ENCODE measurements at places on chromosomes 11 and 22.

GRCh38 chr11:75815345-75816168 lies 547 bp downstream of the UVRAG start:
- DNase-seq, result no peak

DNA sequence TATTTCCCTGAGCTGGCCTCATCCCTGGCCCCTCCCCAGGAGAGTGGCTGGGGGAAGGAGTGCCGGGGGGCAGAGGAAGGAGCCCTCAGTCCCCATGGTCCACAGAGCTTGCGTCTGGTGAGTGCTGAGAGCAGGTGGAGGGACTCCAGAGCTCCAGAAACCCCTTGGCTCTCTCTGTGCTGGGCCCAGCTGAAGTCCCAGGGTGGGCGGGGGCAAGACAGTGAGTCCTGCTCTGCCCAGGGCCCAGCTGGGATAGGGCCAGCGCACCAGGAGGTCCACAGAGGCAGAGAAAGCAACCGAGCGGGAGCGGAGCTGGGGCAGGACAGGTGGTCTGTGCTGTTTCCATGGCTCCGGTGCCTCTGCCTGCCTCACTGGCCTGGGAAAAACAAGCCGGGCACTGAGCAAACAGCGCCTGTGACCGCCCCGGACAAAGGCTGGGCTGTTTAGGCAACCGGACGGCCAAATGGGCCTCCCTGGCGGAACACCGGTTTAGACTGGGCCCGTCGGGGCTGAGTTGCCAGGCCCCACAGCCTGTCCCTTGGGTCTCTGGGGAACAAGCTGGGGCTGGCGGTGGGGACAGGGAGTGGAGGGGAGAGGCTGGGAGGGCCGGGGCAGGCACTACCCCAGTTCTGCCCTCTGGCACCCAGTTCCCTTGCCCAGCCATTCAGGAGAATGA lies 34.1 kb upstream of the WNT7B start:
- DNase-seq, result no peak

DNA sequence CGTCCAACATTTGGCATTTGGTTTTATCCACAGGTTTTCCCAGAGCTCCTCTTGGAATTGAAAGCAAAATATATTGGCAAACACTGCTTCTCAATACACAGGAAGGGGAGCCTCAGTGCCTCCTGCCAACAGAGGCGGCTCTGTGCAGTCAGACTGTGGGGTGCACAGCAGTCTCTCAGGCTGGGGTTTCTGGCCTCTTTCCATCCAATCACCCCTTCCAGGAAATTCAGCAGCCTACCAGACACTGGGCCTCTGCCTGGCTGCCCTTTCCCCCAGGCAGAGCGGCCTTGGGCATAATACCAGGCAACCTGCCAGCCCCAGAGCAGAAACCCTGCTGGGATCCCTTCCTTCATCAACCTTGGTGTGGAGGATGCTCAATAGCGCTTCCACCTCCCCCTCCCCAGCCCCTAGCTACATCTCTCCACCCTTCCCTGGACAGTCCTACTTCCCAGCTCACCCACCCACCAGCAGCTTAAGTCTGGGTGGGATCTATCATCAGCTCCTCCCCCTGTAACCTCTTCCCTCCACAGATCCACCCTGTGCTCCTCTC lies 17.8 kb upstream of the RAPSN start:
- no peak for DNase-seq

- no peak for DNase-seq
Measured at GRCh38 chr22:50626850-50627641, 906 bp downstream of the ARSA start.

- DNase-seq, result no peak
Measured at GRCh38 chr11:130999992-131000770, 83.9 kb upstream of the SNX19 start.

GRCh38 chr11:19818619-19819018 lies 106.0 kb downstream of the NAV2 start:
- DNase-seq, result no peak

DNA sequence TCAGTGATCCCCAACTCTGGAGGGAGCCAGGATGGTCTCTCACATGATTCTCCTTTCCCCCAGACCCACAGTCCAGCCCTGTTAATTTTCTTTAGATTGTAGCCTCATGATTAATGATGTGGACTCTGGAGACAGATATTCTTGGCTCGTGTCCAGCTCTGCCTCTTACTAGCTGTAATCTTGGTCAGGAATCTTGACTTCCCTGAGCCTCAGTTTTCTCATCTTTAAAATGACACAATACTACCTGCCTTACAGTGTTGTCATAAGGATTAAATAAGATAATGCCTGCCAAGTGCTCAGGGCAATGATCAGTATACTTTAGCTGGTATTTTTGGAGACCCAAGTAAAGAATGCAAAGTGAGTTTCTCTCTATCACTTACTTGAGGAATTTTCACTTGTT lies 60.0 kb downstream of the SPECC1L start:
- DNase-seq, result no peak

- DNase-seq, result no peak
Measured at GRCh38 chr11:71388637-71389235, 59.5 kb downstream of the DHCR7 start.

DNA sequence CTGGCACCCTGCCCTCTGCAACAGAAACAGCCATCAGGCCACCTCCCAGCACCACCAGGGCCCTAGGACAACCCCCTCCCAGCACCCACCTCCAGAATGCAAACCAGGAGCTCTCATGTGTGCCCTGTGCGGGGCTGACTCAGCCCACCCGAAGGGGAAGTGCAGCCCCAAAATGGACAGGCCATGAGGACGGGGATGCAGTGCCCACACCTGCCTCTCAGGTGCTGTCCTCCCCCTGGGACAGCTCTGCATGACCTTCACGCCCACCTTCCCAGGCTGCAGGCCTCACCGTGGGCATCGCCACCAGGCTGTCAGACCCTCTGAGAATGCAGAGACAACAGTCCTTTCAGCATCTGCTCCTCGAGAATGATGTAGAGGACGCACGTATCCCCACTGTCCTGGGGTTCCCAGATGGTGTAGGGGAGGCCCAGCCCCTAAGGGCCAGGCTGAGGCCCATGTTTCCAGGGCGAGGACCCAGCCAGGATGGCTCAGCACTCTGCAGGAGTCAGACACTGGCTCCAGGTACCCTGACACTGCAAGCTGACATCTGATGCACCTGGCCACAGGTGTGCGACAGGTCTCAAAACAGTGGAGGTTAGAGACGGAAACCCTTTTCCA lies 13.5 kb downstream of the MOB2 start:
- no peak for DNase-seq

GRCh38 chr22:27175021-27175838 lies 517.8 kb downstream of the MIAT start:
- no peak for DNase-seq

DNA sequence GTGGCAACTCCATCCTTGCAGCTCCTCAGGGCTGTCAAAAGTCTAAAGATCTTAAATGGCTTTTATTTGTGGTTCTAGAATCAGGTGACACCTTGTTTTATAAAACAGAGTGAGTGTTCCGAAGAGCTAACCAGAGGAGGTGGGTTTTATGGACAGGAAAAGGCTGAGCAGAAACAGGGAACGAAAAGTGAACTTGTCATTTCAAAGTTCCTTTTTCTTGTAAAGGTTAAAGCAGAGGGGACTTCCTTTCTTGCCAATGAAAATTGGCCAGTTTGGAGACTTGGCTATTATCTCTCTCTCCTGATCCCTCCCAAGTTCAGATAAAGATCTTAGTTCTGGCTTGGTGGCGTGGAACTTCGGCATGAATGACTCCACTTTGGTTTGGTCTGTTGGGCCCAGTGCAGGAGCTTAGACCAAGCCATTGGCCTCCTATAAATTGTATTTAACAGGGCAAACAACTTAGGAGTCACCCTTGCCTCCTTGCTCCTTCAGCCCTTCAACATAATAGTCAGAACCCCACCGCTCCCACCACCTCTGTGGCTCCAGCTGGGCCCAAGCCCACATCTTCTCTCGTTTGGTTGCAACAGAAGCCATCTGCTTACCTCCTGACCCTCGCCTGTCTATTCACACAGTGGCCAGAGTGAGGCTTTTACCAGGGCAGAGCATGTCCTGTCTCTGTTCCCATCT lies 102.4 kb upstream of the THY1 start:
- DNase-seq, result no peak

DNA sequence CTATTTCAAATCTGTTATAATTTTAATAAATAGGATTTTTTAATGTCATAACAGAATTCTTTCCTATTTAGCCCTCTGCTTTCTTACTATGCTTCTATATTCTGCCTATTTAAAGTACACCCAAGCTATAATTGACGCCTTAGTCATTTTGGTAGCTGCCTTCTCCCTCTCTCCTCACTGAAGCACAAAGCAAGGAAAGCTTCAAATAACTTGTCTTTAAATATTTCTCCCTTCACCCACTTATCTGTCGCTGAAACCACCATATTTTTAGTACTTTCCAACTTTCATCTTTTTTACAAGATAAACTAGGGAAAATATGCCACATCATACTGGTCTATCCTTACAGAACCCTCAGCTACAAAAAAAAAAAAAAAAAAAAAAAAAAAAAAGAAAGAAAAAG lies 127.9 kb downstream of the ENTHD1 start:
- DNase-seq, result no peak

DNA sequence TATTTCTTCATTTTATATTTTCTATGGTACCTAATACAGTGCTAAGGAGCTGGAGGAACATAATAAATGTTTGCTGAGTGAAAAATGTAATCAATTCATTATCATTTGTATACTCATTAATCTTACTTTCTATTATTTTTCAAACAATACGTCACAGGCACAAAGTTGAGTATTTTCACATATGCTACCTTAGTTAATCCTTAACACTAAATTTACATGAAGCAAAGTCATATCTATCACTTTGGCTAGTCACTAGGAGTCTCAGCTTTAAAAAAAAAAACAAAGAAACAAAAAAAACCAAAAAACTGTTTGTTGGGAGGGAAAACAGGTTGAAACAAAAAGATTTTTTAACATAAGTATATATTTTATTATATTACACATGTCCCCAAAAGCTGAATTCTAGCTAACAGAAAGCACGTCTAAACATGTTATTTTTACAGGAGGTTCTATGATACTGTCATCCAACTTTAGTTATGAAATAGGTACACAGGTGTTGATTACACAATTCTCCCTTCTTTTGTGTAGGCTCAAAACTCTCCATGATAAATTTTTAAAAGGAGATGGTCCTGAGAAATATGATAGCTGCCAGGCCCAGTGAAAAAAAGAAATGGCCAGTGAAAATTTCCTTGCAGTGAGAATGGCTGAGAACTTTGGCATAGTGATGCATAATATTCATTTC lies 14.3 kb downstream of the HPS5 start:
- DNase-seq, result no peak

- no peak for DNase-seq
Measured at GRCh38 chr22:28450109-28450508, 229.5 kb downstream of the TTC28 start.

- no peak for DNase-seq
Measured at GRCh38 chr22:21754523-21754922, 18.9 kb upstream of the YPEL1 start.

- no peak for DNase-seq
Measured at GRCh38 chr22:50082197-50082715, 3.0 kb downstream of the MLC1 start.

DNA sequence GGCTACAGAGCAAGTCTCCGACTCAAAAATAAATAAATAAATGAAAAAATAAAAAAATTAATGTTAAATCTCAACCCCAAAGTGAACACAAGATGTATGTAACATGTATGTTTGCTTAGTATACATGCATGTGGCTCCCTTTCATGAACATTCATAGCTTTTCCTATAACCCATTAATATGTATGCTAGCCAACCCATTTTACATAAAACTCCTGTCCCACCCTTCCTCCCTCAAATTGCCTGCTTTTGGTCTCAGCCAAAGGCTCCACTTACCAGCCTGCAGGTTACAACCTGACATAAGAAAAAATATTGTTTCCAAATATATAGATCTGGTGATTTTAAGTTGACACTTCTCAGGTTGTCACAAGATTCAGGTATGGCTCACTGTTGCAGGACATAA lies 3.7 kb upstream of the FOLR1 start:
- DNase-seq, result no peak

- no peak for DNase-seq
Measured at GRCh38 chr11:30504468-30504867, 81.7 kb downstream of the MPPED2 start.

GRCh38 chr11:113998574-113998973 lies 23.7 kb downstream of the HTR3A start:
- no peak for DNase-seq

GRCh38 chr11:78840200-78840599 lies 265.5 kb upstream of the NARS2 start:
- DNase-seq, result no peak

GRCh38 chr22:48250286-48250895 lies 1487.9 kb downstream of the TBC1D22A start:
- DNase-seq, result no peak

GRCh38 chr22:39825661-39826102 lies 67.9 kb downstream of the ENTHD1 start:
- no peak for DNase-seq

DNA sequence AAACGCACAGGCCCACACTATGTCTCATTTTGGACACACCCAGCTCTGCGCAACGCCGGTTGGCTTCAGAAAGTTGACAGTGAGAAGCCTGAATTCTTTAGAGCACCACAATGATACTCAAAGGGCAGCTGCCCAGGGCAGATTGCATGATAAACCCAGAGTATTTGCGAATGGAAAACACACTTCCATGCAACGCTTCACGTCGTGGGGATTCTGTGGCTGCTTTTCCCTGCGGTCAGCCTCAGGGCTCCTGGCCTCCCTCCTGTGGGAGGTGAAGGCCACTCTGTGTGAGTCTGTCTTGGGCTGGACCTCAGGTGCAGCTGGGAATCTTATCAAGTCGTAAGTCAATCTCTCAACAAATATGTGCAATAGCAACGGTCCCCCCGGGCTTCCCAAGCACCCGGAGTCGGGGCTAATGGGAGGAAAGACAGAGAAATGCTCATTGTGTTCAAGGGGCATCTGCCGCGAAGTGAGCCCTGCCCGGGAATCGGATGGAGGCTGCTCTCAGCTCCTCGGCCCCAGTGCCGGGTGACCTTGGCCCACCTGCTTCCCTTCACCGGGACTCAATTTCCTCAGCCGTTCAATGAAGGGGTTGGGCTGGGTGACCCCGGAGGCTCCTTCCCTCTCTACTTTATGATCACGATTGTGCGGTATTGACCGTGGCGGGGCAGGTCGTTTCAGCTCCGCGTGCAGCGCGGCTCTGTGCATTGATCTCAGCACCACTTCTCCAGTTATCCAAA lies 623.6 kb downstream of the BRD1 start:
- DNase-seq, result no peak

DNA sequence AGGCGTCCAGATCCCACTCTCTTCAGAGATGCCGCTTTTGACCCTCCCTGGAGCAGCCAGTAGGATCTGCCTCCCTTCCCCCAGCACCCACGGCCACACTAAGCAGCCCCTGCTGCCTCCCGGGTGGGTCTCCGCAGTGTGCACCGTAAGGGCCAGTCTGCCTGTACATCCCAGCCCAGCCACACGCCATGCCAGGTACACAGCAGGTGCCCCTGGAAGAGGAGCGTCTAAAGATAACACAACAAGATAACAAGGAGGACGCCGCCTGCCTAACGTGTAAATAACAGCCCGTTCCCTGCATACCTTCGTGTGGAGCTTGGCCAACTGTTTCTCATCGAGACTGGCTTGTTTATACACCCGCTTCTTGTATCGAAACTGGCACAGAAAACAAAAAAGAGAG lies 139.4 kb downstream of the SHANK2 start:
- DNase-seq, result no peak

- DNase-seq, result no peak
Measured at GRCh38 chr11:41301023-41301422, 158.4 kb downstream of the LRRC4C start.

GRCh38 chr22:20657963-20658362 lies 116.0 kb upstream of the SERPIND1 start:
- DNase-seq, result no peak

All from stimulated activated CD8-positive, alpha-beta memory T cell treated with anti-CD3 and anti-CD28 coated beads, Interleukin-2, amount 100 ng/mL, for 1 hour (primary cell).